ENCODE measurements at places on chromosomes 3 and 15.

DNA sequence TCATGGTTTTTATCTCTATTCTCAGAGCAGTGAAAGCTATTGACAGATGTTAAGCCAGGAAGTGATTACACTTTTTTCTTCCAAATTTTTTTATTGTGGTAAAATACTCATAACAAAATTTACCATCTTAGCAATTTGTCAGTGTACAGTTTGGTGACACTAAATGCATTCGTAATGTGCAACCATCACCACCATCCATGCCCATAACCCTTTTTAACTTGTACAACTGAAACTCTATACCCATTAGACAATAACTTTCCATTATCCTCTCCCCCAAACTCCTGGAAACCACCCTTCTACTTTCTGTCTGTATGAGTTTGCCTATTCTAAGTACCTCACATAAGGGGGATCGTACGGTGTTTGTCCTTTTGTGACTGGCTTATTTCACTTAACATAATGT is 15.1 kb upstream of the POMGNT2 start:
- no peak for DNase-seq

- DNase-seq = peak; percentile 39
Observed at GRCh38 chr3:24185738-24186384, 240.8 kb downstream of the NR1D2 start.

DNA sequence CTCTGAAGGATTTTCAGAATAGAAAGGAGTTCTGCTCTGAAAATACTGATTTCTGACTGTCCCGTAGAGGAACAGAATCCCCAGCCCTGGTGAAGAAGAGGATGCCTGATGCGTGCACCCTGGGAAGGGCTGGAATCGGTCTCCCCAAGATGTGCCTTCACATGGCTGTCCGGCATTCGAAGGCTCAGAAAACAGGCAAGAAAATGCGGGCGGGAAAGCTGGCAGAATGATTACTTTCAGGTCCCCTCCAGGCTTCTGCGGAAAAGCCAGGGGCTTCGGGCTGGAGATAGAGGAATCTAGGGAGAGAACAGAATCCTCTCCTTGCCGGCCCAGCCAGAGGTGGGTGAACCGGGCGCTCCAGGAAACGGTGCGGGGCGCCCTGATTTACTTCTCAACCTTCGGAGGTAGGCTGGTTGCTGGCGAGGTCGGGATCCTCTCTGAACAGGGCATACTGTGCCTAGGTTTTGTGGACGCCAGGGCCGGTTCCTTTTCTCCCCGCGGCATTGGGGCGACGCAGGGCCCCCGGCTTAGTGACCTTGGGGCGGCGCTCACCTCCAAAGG is 2.5 kb downstream of the FOXL2NB start:
- DNase-seq = no peak

DNA sequence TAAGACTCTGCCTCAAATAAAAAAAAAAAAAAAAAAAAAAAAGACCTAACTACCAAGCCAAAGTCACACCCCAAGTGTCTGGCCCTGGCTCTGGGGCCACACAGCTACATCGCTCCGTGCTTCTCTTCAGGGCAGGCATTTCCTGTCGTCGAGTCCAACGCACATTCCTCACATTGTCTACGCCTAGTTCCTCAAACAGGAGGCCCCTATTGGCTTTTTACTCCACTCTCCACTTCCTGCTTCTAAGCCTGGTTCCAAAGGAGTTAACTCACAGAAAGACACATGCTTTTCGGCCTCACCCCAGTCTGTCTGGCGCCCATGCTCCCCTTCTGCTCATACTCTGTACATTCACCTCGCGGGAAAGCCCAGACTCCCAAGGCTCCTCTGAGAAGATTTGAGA is 28.8 kb downstream of the KNG1 start:
- peak; percentile 1 for DNase-seq

GRCh38 chr3:58043933-58044332 is 35.7 kb downstream of the FLNB start:
- DNase-seq = no peak

DNA sequence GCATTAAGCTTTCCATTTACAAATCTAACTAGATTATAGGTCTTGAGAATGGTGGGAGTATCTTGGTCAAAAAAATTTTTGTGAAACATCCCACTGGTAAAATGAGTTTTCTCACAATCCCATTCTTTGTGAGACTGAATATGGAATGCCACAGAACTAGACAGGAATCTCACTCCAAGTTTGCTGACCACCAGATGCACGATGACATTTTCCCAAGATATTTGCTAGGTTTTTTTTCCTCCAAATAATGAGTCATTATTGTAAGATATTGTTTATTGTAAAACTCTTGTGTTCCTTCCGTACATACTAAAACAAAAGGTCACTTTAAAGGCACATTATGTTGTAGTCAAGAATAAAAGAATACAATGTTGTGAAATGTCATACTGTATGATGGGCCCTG is 53.9 kb downstream of the COPS2 start:
- no peak for DNase-seq

DNA sequence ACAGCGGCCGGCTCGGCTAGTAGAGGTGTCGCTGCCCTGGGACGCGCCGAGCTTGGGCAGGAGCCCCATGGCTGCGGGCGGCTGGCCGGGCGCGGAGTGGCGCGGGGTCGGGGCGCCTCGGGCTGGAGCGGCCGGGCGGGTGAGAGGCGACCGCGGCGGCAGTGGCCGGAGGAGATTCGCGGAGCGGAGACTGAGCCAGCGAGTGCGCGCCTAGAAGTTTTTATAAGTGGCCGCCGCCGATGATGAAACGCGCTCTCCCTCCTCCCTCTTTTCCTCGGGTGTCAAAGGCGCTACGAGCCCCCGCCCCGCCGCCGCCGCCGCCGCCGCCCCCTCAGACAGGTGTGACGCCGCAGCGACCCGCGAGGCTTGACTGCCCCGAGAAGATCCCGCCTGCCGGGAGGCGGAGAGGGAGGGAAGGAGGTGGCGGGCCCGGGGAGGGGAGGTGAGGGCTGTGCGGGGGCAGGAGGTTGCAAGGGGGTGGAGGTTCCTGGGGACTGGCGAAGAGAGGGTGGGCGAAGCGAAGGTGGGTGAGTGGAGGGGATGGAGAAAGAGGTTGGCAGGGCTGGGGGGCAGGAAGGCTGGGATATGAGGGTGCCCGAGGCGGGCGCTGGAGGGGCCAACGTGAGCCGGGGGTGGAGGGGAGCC is at the start of gene SLCO2A1:
Gene SLCO2A1 (minus strand): TSS at position 192 of the 645 bp plus-strand sequence. CDS start 123 bp downstream, at position 69.
- no peak for DNase-seq

DNA sequence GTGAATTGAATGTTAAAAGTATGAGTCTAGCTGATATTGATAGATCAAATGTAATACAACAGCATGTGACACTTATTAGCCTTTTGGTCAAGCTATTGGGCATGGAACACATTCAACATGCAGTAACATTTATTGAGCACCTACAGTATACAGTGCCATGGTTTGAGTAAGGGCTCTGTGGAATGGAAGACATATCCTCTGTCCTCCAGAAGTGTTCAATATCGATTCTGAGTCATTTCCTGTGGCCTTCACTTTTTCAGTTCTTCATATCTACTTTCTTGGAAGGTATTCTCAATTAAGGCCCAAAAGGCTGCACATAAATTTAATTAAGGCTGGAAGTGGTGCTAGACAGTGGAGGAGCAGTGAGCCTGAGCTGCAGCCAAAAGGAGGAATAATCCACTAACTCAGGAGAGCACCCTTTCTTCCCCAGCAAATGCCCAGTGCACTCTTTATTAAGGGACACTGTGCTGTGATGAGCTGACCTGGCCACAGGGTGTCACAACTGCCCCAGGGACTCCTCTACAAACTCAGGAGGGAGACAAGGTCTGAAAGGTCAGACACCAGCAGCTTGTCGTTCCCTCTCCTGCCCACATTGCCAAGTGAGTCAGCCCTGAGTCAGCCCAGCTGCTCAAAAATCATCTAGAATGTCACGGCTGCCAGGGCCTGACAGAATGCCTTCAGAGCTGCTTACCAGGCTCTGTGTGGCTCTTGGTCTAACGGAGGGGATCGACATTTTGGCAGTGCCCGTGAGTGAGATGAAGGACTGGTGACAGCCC is 544.8 kb downstream of the AGBL1 start:
- peak; percentile 84 for DNase-seq

DNA sequence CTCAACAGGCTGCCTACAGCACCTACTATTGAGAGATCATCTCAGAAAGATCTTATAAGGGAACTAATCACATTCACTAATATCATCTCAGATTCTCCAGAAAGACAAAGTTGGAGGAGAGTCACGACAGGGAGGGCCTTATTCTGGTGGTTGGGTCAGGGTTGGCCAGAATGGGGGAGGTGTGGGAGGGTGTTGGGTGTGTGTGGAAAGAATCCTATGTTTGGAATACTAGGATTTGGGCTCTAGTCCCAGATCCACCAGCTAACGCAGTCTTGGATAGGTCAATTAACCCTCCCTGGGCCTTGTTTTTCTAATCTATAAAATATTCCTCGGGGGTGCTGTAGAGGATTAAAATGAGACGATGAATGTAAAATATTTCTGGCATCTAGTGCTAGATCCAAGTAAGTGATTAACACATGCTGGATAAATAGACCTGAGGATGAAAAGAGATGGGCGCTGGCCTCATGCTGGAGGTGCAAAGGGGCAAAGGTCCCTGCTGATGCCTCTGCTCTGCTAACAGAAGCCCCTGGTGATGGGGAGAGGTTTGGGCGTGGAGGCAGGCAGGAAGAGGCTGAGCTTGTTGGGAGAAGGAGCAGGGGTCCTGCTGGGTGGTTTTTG is 67.6 kb upstream of the ETV5 start:
- no peak for DNase-seq

- DNase-seq = no peak
Observed at GRCh38 chr3:16174389-16174788, at the start of gene GALNT15. Gene GALNT15, plus strand, starts transcription at chr3:16174680. Its CDS starts 472 bp downstream, at chr3:16175152.

DNA sequence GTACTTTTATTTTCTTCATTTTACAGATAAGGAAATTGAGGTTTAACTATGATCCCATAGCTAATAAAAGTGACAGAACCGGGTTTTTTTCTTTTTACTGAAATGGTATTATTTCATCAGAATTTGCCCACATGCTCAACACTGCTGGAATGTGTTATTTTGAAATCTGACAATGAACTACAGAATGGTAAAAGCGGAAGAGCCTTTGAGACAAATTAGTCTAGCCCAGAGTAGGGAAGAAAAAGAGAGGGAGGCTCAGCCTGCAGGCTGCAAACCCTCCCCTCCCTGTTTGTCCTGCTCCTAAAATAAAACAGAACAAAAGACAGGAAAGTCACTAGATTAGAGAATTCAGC is 100.3 kb upstream of the LIPC start:
- no peak for DNase-seq

DNA sequence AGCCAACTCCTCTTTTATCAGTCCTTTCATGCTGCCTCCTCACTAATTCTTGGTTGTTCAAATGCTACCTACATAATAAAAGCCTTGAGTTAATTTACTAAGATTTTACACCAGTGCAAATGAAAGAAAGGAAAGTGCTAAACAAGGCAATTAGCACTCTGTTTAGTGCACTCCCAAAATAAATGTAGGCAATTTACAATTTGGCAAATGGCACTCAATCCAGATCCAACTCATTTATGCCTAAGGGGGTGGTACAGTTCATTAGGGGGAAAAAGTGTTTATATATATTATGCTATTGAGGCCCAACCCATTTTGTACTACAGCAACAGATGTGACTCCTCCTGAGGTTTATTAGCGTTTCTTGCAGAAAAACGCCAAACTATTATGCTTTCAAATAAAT is 370.1 kb downstream of the NR2F2 start:
- DNase-seq = no peak

DNA sequence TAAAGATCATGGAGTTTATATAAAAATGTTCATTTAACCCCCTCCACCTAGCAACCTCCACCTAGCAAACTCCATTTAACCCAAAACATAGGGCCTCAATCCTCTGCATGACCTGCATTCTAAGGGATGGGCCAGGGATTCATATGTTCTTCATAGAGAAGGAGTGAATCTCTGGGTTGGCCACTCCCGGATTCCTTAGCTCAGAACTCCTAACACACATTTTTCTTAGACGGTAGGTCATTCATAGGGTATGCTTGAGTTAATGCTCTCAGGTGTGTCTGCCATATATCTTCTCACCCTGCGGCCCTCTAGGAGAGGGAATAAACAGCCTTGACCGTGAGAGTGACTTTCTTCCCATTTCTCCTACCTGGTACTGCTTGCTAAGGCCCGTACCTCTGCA is 102.0 kb upstream of the IGSF10 start:
- DNase-seq = no peak

DNA sequence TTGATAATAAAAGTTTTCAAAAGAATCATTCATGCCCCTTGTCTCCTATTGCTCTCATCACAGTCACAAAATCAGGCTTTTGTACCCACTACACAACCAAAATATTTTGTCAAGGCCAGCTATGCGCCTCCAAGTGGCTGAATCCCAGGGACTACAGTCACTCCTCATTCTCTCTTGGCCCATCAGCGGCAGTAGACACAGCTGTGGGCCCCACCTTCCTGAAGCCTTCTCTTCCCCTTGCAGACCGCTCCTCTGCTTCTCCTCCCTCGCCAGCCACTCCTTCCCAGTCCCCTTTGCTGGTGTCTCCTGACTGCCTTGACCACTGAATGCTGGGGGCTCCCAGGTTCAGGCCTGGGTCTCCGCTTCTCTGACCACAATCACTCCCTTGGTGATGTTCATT is 52.1 kb downstream of the LSM3 start:
- DNase-seq = no peak

DNA sequence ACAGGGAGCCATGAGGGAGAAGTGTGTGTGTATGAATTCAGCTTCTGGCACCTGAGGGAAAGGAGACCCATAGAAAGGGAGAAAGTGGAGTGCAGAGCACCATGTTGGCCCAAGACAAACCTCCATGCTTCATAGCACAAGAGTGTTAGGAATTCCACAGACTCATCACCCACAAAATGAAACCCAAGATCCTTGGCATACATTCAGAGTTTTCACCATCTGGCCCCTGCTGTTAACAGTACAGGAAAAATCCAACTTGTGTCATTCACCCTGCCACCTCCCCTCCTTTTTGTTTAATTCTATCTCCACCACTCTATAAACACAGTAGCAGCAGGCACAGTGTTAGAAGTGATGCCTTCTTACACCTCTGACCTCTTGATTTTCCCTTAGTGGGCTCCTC is 60.0 kb upstream of the MNS1 start:
- DNase-seq = no peak

- DNase-seq = no peak
Observed at GRCh38 chr3:148512648-148513047, 185.1 kb upstream of the AGTR1 start.

- no peak for DNase-seq
Observed at GRCh38 chr3:181717549-181718171, 5.9 kb downstream of the SOX2 start.

GRCh38 chr3:31645256-31645655 is 112.5 kb downstream of the STT3B start:
- no peak for DNase-seq

Measured in activated CD4-positive, alpha-beta T cell treated with anti-CD3 and anti-CD28 coated beads, Interleukin-2, amount 50 U/mL, for 16 hours (primary cell).